Hematopoietic multipotent progenitor cell (in vitro differentiated cells): ENCODE measurements at places on chromosomes 3 and 15.

- DNase-seq: no peak
Observed at GRCh38 chr15:97817276-97817890, 143.1 kb upstream of the ARRDC4 start.

- DNase-seq: no peak
Observed at GRCh38 chr3:172279191-172279640, 169.0 kb downstream of the GHSR start.

DNA sequence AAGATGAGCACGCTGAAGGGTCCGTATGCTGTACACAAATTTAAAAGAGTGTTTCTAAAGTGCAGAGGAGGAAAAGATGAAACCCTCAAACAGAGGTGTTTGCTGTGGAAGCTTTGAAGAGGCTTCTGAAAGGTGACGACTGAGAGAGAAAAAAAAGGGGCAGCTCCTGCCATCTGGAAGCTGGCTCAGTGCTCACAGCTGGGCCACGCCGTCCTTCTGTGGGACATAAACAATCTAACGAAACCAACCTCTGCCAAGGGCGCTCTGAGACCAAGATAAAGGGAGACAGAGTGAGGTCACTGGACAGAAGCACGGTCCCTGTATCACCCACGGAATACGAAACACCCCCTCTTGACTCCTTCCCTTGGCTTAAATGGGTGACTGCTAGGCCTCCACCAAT is 96.3 kb upstream of the SLC6A6 start:
- no peak for DNase-seq

DNA sequence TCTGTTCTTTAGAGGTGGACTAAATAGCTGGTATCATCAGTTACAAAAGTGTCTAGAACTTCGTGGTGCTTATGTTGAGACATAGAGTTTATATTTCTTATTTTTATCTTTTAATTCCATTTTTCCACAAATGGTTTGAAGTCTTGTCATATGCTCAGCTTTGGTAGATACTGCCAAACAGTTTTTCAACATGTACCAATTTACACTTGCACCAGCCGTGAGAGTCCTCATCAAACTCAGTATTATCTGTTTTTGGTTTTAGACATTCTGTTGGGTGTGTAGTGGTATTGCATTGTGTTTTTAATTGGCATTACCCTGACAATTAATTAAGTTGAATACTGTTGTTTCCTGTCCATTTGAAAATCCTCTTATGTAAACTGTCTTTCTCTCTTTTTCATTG is 16.7 kb downstream of the ISLR2 start:
- no peak for DNase-seq

GRCh38 chr15:62928242-62928999 is 114.1 kb upstream of the TPM1 start:
- no peak for DNase-seq

DNA sequence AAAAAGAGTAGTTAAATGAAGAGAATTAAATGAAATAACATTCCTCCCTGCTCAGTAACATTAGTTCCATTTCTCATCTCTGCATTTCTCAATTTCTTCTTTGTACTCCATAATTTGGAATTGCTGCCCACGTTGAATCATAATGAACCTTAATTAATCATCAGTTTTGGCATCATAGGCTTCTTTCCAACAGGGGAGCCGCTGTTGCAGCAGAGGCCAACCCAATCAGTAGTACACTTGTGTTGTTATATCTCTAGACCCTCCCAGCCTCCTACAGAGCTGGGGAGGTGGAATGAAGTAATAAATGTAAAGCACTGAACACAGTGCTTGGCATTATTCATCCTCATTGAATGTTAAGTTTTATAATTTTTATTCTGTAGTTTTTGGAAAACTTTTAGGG is 240.7 kb downstream of the CHST2 start:
- no peak for DNase-seq

DNA sequence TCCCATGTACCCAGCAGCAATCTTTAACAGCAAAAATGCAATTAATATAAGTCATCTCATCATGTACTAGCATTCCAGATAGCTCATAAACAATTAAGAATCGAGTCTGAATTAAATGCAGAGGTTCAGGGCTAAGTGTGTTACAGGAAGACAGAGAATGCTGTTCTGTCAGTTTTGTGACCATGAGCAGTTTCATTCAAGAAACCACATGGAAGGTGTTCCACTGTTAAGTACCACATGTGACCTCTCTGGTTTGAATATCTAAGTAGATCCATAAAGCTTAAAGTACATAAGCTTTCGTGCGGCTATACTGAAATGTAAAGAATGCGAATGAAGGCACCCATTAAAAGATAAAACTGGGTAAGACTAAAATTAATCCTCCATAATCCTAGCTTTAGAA is 272.3 kb downstream of the IL5RA start:
- DNase-seq: no peak

- DNase-seq: no peak
Observed at GRCh38 chr3:176041812-176042211, 1155.5 kb downstream of the TBL1XR1 start.

- DNase-seq: no peak
Observed at GRCh38 chr15:86009727-86010126, 69.9 kb upstream of the AGBL1 start.

DNA sequence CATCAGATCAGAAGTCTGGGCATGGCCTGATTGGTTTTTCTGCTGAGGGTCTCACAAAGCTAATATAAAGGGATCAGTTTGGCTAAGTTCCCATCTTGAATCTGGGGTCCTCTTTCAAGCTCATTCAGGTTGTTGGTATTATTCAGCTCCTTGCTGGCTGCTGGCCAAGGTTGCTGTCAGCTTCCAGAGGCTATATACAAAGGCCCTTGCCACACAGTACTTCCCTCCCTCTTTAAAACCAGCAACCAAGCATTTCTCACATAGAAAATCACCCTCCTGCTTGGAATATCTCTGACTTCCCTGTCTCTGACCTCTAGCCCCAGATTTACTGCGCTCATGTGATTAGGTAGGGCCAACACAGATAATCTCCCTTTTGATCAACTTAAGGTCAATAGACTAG is 442.9 kb downstream of the ERC2 start:
- DNase-seq: no peak

DNA sequence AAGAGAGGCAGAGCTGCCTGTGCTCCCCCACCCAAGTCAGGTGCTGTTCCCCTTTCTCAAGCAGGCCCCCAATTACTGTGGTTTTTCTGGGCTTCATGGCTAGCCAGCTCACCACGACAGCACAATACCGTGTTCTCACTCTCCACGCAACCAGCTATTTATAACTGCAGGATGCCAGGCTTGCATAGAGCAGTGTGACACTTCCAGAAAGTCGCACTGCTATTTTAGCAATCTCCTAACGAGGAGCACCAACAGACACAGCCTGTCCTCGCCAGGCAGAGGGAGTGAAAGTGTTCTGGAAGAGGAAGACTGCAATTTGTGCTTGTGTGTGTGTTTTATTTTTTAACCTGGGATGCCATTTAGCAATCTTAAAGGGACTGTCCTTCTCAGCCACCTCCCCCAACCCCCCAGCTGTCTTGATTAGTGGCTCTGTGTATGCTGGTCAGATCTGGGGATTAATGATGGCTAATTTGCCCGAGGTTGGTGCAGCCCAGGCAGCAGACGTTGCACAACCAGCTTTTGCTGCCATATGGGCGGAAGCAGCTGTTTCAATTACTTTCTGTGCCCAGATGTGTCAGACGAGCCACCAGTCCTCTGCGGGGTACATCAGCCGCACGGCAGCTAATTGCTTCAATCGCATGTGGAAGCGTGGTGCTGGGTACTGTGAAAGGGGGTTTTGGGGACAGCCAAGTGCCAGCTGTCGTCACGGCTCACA is 268.0 kb upstream of the ARRDC4 start:
- peak; percentile 62 for DNase-seq

- DNase-seq: no peak
Observed at GRCh38 chr15:58931987-58932588, 1.4 kb downstream of the SLTM start.

DNA sequence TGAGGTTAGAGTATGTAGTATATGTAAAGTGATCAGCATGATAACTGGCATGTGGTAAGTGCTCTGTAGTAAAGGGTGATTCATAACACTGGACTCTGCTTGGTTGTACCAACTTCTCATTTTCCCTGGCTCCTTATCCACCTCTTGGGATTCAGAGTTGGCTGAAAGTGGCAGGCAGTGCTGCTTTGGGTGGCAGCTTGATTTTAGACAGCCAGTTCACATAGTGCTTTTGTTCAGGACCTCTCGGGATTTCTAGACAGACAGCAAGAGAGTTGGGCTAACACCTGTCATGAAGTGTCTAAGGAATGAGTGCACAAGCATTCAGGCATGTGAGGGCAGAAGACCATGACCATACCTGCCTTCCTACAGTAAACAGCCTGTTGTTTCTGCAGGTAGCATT is 69.0 kb downstream of the RBM6 start:
- no peak for DNase-seq

DNA sequence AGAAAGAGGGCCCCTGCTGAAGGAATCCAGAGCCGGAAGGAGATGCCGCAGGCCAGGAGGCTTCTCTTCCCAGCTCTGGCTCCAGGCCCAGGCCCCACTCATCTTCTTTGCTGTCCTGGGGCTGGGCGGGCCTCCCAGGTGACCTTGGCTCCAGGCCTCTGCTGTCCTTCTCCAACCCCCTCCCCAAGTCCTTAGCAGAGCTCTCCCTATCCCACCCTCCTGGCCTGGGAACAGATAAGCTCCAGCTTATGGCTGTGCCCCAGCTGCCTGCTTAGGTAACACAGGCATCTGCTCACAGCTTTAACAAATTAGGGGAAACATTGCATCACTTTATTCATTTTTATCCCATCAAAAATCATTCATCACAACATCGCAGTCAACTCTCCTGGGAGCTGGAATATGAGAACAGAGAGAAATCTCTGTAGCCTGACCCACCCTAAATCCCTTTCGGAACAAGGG is 86.9 kb downstream of the SEMA5B start:
- no peak for DNase-seq

GRCh38 chr3:177596816-177597271 is 399.6 kb upstream of the TBL1XR1 start:
- no peak for DNase-seq

GRCh38 chr15:60118146-60118545 is 114.0 kb downstream of the FOXB1 start:
- no peak for DNase-seq

DNA sequence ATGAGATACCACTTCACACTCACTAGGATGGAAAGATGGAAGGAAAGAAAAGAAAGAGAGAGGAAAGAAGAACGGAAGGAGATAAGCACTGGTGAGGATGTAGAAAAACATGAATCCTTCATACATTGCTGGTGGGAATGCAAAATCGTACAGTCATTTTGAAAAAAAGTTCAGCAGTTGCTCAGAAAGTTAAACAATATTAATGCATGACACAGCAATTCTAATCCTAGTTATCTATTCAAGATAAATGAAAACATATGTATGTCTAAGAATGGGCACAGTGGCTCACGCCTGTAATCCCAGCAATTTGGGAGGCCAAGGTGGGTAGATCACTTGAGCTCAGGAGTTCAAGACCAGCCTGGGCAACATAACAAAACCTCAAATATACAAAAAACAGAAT is 59.1 kb downstream of the SENP7 start:
- DNase-seq: no peak

- no peak for DNase-seq
Observed at GRCh38 chr15:39153058-39153714, 427.7 kb upstream of the THBS1 start.

DNA sequence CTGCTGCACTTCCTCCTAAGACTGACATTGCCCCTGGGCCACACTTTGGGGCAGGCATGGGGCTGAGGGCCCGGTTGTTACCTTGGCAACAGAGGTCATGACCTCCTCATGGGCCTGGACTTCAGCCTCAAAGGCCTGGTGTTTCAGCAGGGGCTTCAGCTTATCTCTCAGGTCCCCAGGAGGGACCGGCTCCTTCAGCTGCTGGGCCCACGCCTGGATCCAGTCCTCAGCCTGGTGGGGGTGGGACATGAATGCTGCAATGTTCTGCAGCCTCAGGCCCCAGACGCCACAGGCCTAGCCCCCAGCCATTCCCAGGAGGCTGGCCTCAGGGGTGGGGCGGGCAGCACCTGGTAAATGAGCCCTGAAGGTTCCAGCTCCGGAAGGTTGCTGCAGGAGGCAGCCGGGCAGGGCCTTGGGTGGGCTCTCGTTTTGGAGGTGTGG is 27.6 kb downstream of the SPTBN5 start:
- DNase-seq: no peak

GRCh38 chr3:114775395-114775794 is 371.7 kb downstream of the ZBTB20 start:
- DNase-seq: no peak

- DNase-seq: no peak
Observed at GRCh38 chr15:64582202-64582601, 121.8 kb downstream of the ZNF609 start.

DNA sequence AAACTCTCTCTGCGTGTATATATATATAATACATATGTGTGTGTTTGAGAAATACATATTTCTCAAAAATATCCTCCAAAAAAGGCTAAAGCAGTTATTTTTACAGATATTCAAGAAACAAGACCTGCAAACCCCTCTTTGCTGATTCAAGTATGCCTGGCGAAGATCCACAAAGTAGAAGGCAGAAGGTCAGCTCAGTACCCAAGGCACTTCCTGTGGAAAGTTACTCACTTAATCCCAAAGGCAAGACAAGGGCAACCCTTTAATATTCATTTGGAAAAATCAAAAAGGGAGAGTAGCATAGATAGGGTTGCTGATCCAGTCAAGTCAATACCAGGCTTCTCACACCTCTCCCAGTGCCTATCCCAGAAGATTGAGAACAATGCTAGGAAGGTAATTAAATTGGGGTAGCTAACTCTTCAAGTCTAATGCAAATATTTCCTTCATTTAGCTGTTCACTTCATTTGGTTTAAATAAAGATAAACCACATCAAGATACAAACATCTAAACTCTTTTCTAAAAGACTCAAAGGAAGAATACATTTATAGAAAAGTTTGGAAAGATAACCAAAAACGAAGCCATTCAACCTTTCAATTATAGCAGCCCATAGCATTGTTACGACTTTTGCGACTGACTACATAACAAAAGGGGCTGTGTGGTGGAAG is 7.2 kb downstream of the COX17 start:
- DNase-seq: no peak

DNA sequence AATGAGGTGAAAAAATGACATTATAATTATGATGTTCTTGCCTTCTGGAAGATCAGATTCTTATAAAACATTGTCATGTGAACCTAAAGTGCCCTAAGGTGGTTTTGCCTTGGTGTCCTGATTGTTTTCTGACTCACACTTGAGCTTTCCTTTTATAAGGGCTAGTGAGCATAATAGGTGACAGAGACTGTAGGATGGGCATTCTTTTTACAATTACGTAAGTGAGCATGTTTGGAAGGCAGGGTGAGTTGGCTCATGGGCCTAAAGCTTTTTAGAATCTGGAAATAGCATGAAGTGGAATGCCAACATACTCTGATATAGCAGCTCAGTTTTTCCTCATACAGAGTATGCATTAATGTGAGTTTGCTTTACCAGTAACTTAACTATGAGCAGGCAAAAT is 41.2 kb downstream of the CRYBG3 start:
- no peak for DNase-seq

DNA sequence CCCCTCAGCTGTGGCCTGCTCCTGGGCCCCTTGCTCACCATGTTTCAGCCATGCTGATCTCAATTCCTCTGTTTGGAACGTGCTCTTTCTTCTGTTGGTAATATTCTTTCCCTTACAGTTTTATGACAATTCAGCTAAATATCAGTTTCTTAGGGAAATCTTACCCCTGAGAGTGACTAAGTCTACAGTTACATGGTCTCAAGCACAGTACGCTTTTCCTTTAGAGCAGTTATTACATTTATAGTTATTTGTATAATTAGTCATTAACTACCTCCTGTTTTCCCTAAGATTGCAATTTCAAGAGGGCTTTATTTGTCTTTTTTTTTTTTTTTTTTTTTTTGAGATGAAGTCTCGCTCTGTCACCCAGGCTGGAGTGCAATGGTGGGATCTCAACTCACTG is 23.5 kb downstream of the C3orf62 start:
- DNase-seq: no peak
